Activated CD4-positive, alpha-beta memory T cell treated with anti-CD3 and anti-CD28 coated beads for 36 hours (primary cell): ENCODE measurements at places on chromosomes 3 and 15. TPM values are rescaled to one million over a fixed set of nuclear protein-coding genes. Genes with fewer than 3 reads are reported as not detected.

GRCh38 chr3:128483657-128484403, 9.2 kb downstream of the GATA2 start:
- H3K36me3 ChIP-seq, result no peaks in the 10 kb centered on the region
- H3K4me1 ChIP-seq, result peaks cover 29% of the 10 kb centered on the region
- H3K27ac ChIP-seq, result no peak overlapping the region
- H3K27me3 ChIP-seq, result peaks cover 66% of the 10 kb centered on the region
- no peak overlapping the region for H3K4me3 ChIP-seq

The TTC21A gene
- total RNA-seq, result 1.7 TPM

DNA sequence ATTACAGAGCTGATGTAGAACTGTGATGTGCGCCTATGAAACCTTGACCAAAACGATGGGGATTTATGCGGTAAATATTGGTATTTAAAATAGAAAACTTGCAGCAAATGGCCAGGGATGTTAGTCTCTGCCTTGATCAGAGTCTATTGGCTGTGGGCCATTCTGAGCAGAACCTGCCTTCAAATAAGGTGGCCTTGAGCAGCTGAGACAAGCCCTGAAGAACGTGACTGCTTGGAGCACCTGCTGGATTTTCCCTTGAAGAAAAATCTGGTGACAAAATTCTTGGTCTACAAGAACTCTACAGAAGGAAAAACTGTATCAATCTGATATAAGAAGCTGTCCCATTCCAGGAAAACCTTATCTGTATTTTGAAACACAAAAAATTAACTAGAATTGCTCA, 820.1 kb upstream of the EPHA6 start:
- H3K4me3 ChIP-seq, result no peak overlapping the region
- DNase-seq, result no peak
- no peaks in the 10 kb centered on the region for H3K27me3 ChIP-seq
- no peaks in the 10 kb centered on the region for H3K4me1 ChIP-seq

- H3K4me3 ChIP-seq, result no peak overlapping the region
- DNase-seq, result no peak
- peaks cover 5% of the 10 kb centered on the region for H3K27me3 ChIP-seq
Measured at GRCh38 chr3:12750223-12750622, 8.8 kb downstream of the TMEM40 start.

- DNase-seq, result peak; percentile 69
- no peak within 1 kb of the TSS for H3K4me3 ChIP-seq
- peaks cover 58% of the 10 kb centered on the region for H3K4me1 ChIP-seq
- peak within 1 kb of the TSS; percentile 28 for H3K27ac ChIP-seq
- no peaks in the 10 kb centered on the region for H3K27me3 ChIP-seq
Measured at GRCh38 chr3:108296239-108296638, at the start of gene HHLA2. TSS of gene HHLA2 (plus strand) at chr3:108296548. CDS start at chr3:108351814, 55,266 bp downstream.

The CCK gene
- not detected for total RNA-seq

- peaks cover 27% of the 10 kb centered on the region for H3K4me1 ChIP-seq
- no peaks in the 10 kb centered on the region for H3K36me3 ChIP-seq
- peak; percentile 12 for DNase-seq
- H3K27me3 ChIP-seq, result peaks cover 5% of the 10 kb centered on the region
- H3K4me3 ChIP-seq, result peak overlapping the region; percentile 28
- H3K27ac ChIP-seq, result peak overlapping the region; percentile 67
Measured at GRCh38 chr3:124639406-124640237, 90.6 kb upstream of the UMPS start.

GRCh38 chr15:45456212-45457106, 66.1 kb downstream of the SLC30A4 start:
- H3K27ac ChIP-seq, result peak overlapping the region; percentile 72
- H3K4me3 ChIP-seq, result peak overlapping the region; percentile 20
- H3K36me3 ChIP-seq, result peaks cover 2% of the 10 kb centered on the region

- no peak for DNase-seq
- H3K27ac ChIP-seq, result no peak overlapping the region
- H3K36me3 ChIP-seq, result peaks cover 17% of the 10 kb centered on the region
- peaks cover 8% of the 10 kb centered on the region for H3K4me1 ChIP-seq
- H3K27me3 ChIP-seq, result no peaks in the 10 kb centered on the region
- no peak overlapping the region for H3K4me3 ChIP-seq
Measured at GRCh38 chr3:130688697-130689470, 57.7 kb downstream of the PIK3R4 start.

The TRH gene
- not detected for total RNA-seq

DNA sequence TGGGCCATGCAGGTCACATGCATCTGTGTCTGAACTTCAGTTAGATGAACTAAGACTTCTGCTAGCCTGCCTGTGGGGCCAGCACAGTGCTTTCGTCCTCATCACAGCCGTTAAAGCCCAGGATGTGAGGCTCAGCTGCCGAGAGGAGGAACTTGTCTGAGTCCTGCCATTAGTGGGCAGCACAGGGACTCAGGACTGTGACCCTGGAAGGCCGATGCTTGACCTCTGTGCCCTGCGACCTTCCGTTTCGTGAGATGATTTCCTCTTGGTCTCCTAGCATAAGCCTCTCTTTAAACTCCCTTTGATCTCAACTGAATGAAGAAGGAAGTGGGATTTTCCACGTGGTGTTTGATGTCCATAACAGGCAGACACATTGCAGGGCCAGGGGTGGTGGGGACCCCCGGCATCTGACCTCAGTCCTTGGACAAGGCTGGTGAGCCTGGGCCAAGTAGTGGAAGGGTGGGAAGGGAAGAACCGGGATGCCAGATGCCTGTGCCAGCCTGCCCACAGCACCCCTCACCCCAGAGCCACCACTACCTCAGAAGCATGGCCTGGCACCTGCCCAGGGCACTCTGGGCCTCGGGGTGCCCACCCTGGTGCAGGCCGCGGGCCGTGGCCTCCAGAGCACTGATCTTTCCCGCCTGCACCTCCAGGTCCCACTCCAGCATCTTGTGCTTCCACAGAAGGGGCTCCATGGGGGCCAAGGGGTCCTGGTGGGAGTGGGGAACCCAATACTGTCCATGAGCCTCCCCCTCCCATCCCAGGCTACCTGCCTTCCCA, 21.6 kb downstream of the PLA2G4B start:
- DNase-seq, result no peak
- no peaks in the 10 kb centered on the region for H3K27me3 ChIP-seq
- H3K36me3 ChIP-seq, result no peaks in the 10 kb centered on the region
- no peak overlapping the region for H3K27ac ChIP-seq
- H3K4me1 ChIP-seq, result peaks cover 8% of the 10 kb centered on the region

The TERC gene
- total RNA-seq, result 11.5 TPM

- no peak overlapping the region for H3K27ac ChIP-seq
- no peaks in the 10 kb centered on the region for H3K4me1 ChIP-seq
- H3K4me3 ChIP-seq, result no peak overlapping the region
- H3K27me3 ChIP-seq, result no peaks in the 10 kb centered on the region
- no peaks in the 10 kb centered on the region for H3K36me3 ChIP-seq
Measured at GRCh38 chr3:56003129-56003528, 465.1 kb downstream of the ERC2 start.

DNA sequence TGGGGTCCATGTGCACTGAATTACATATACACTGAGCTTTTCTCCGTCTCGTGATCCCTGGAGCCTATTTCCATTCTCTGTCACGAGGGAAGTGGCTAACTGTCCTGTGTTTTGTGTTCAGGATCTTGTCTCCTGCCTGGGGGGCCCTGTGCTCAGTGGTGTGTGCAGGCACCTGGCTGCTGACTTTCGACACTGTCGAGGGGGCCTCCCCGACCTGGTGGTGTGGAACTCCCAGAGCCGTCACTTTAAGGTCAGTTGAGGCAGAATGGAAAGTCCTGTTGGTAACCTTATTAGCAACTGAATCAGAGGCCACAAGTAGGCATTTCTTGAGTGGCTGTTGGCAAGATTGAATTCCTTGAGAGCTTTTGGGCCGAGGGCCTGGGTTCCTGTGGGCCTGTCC, 26.7 kb downstream of the FAN1 start:
- H3K36me3 ChIP-seq, result peaks cover 43% of the 10 kb centered on the region
- DNase-seq, result no peak
- H3K27ac ChIP-seq, result no peak overlapping the region
- peaks cover 12% of the 10 kb centered on the region for H3K4me1 ChIP-seq
- H3K4me3 ChIP-seq, result no peak overlapping the region

The KLHL6 gene
- 65.2 TPM for total RNA-seq

The KBTBD12 gene
- total RNA-seq, result not detected

DNA sequence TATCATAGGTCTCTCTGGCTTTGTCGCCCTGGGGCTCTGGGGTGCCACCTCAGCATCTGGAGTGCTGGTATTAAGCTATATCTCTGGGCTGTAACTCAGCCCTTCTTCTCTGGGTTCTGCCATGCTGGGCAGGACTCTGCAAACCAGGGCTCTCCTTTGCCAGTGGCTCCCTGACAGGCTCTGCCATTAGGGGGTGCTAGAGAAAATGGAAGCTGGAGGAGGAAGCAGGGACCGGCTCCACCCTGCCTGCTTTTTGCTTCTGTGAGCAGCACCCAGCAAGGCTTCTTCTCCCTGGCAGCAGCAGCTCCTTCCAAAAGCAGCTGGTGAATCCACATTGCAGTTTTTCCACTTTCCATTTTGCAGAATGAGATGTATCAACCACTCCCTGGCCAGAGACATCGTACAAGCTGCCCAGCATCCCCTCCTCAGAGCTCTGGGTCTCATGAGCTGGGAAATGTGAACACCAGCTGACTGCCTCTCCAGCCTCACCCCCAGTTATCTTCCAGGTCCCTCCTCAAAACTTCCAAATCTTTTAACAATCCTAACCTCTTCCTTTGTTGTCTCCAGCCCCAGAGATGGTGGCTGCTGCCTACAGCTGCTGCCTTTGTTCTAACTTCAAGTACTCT, 165.0 kb downstream of the ABHD5 start:
- peak; percentile 59 for DNase-seq
- H3K4me3 ChIP-seq, result no peak overlapping the region
- no peaks in the 10 kb centered on the region for H3K36me3 ChIP-seq
- no peaks in the 10 kb centered on the region for H3K4me1 ChIP-seq
- no peak overlapping the region for H3K27ac ChIP-seq

GRCh38 chr15:39151545-39151944, 429.3 kb upstream of the THBS1 start:
- no peaks in the 10 kb centered on the region for H3K36me3 ChIP-seq
- no peaks in the 10 kb centered on the region for H3K4me1 ChIP-seq
- DNase-seq, result no peak
- H3K4me3 ChIP-seq, result no peak overlapping the region
- peaks cover 3% of the 10 kb centered on the region for H3K27me3 ChIP-seq
- no peak overlapping the region for H3K27ac ChIP-seq

GRCh38 chr3:38210141-38210757, 44.9 kb downstream of the OXSR1 start:
- H3K27ac ChIP-seq, result no peak overlapping the region
- no peak overlapping the region for H3K4me3 ChIP-seq
- peaks cover 57% of the 10 kb centered on the region for H3K4me1 ChIP-seq
- H3K27me3 ChIP-seq, result no peaks in the 10 kb centered on the region

The SLC22A13 gene
- total RNA-seq, result 0.12 TPM

The FSTL1 gene
- total RNA-seq, result 0.40 TPM

- no peak for DNase-seq
- H3K27ac ChIP-seq, result no peak overlapping the region
- no peaks in the 10 kb centered on the region for H3K27me3 ChIP-seq
- no peak overlapping the region for H3K4me3 ChIP-seq
- H3K36me3 ChIP-seq, result no peaks in the 10 kb centered on the region
- no peaks in the 10 kb centered on the region for H3K4me1 ChIP-seq
Measured at GRCh38 chr3:106957029-106957428, 420.2 kb upstream of the CCDC54 start.

GRCh38 chr3:194326968-194327217, 24.2 kb downstream of the CPN2 start:
- H3K27me3 ChIP-seq, result peaks cover 3% of the 10 kb centered on the region
- peaks cover 8% of the 10 kb centered on the region for H3K4me1 ChIP-seq
- no peaks in the 10 kb centered on the region for H3K36me3 ChIP-seq

The CCRL2 gene
- 1.4 TPM for total RNA-seq

The LINGO1 gene
- total RNA-seq, result not detected

- H3K36me3 ChIP-seq, result no peaks in the 10 kb centered on the region
- H3K27me3 ChIP-seq, result no peaks in the 10 kb centered on the region
- no peaks in the 10 kb centered on the region for H3K4me1 ChIP-seq
Measured at GRCh38 chr15:77107068-77107467, 36.2 kb upstream of the TSPAN3 start.
